Urothelium cell line (cell line): ENCODE measurements at places on chromosomes 16 and 17.

DNA sequence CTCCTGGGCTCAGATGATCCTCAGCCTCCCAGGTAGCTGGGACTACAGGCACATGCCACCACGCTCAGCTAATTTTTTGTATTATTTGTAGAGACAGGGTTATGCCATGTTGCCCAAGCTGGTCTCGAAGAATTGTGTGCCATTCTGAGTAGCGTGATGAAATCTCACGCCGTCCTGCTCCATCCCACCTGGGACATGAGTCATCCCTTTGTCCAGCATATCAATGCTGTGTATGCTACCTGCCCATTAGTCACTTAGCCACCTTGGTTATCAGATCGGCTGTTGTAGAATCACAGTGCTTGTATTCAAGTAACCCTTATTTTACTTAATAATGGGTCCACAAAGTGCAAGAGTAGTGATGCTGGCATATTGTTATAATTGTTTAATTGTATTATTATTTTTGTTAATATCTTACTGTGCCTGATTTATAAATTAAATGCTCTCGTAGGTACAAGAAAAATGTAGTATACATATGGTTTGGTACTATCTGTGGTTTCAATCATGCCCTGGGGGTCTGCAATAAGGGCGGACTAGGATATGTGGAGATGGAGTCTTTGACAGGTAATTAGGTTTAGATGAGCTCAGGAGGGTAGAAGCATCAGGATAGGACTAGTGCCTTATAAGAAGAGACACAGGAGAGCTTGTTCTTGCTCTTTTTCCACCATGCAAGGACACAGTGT lies 26.6 kb upstream of the SLC13A2 start:
- DNase-seq: no peak

- no peak for DNase-seq
These were observed 7.0 kb downstream of the IRX6 start for GRCh38 chr16:55330781-55331647.

DNA sequence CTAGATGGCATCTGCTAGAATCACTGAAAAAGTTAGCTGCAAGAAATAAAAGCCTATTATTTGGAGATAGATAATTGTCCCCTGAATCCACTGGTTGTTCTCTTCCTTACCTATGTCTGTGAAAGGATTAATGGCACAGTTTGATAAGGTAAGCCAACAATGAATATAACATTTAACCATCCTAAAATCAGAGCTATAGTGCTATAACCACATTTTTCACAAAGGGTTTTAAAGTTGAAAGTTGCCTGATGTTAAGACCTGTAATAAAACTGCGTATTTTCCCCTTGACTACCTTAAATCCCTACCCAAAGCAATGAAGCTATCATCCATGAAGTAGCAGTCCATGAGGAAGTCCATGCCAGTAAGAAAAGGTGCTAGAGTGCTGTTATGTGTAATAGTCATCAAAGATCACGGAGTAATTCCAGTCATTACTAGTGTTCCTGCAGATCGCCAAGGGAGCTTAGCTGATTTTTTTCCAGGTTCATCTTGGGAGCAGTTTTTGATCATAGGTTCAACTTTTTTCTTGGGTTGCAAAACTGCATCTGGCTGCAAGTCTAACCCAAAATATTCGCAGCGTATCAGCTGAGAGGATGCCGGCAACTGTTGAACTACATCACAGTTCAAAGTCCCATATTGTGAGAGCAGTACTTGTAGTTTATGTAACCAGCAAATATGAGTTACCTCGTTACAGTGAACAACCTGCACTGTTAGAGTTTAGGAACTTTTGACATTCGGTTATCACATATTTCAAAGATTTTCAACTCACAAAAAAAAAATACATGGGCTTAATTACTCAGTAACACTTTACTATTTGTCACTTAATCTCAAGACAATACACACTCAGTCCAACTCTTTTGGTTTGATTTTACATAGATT lies 18.2 kb upstream of the RSL1D1 start:
- DNase-seq: no peak

GRCh38 chr17:9444687-9445086 lies 130.9 kb downstream of the STX8 start:
- DNase-seq: no peak

DNA sequence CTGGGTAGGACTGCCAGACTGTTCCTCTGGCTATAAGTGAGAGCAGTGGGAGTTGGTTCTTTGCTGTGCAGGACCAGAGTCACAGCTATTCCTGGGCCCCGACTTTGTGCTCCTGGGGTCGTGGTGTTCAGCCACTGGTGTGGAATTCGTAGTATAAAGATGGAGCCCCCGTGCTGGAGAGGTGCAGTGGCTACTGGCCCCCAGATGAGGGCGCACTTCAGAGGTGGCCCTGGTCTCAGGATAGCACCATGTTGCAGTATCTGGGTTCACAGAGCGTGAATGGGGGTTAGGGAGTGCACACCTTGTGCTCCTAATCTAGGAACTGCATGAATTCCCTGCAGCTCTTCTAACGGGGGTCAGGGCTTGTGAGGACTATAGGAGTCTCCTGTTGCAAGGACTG lies 21.1 kb downstream of the TANC2 start:
- DNase-seq: no peak

DNA sequence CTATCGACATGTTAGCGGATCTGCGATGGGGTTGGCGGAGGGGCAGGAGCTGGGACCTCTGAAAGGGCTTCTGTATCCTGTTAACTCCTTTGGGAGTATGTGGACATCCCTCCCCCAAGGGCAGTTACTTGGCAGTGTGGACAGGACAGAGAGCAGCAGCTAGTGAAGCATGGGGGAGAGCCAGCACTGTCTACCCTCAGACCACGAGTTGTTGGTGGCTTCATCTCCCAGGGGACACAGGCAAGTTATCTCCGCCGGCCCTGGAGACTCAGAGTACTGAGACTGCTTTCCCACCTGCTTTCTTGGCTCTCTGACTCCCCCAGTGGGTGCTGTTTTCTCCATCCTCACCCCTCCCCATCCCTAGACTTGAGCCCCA lies 5.3 kb upstream of the GFAP start:
- no peak for DNase-seq

DNA sequence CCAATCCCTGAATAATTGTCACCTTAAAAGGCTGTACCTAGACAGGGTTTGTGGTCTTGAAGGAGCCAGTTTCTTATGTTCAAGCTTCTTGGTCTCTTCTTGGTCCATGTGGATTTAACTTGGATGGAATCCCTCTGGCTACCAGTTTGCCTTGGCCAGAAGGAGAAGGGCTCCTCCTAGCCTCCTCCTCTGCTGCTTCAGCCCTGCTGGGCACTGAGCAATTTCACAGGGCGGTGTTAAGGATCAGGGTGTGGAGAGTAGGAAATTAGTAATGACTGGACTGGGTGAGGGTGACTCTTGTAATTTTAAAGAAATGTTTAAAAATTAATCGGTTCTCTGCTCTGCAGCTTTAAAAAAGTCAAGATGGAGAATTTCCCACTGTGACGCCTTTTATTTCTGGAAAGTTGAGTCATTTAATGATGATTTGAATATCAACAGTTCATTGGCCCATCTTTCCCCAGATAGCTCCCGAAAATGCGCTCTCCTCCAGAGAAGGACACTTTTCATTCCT lies 96.4 kb downstream of the MSI2 start:
- DNase-seq: no peak

DNA sequence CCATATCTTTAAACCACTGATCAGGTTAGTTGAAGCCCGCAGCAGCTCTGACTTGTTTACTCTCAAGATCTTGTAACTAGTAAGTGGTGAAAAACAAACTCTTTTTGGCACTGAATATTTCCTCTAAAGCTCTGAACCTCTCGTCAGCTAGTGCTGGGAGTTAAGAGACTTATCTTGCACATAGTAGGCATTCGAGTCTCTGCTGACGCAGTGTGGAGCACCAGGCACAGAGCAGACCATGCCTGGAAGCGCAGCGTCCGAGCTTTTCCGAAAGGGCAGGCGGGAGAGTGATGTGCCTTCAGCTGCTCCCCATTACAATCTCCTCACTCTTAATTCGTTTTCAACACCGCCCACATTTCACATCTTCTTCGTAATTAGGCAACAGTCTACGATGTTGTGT lies 63.0 kb downstream of the SMG6 start:
- no peak for DNase-seq

GRCh38 chr17:16378636-16379282 lies 2.1 kb upstream of the UBB start:
- DNase-seq: no peak

DNA sequence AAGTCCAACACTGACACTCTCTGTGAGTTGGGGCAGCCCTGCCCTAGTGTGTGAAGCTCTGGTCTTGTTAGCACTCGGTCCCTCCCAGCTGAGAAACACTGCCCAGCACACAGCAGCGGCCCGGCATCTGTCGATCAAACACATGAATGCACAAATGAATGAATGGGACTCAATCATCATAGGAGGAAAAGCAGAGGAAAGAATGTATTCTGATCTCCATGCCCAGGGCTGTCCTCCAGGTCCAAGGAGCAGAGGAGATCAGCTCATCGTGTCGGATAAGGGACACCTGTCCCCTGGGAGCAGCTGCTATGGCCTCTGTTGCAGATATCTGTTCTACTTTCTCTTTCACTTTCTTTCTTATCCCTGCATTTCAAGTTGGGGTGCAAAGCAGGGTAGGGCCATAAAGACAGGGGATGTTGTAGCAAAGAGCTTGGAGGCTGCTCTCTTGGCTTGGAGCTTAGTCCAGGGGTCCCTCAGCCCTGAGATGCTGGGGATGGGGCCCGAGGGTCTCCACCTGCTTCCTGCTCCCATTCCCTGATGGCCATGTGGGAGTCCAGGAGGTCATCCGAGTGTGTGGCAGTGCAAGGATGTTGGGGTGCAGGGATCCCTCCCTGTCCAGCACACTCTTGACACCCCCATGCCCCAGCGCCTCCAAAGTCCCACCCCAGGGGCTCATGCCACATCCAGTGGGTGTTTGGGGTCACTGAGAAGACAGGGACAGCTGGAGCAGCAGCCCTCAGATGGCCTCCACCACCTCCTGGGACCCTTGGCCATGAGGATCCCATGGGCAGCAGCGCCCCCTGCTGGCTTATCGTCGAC lies 88.2 kb downstream of the IRF8 start:
- DNase-seq: peak; percentile 73

- DNase-seq: no peak
These were observed 1.1 kb downstream of the GJC1 start for GRCh38 chr17:44828919-44829522.

- no peak for DNase-seq
These were observed 2.5 kb downstream of the DUSP14 start for GRCh38 chr17:37492167-37492566.

- DNase-seq: no peak
These were observed 746 bp downstream of the HS3ST2 start for GRCh38 chr16:22814711-22815105.

GRCh38 chr16:82862057-82862456 lies 235.3 kb downstream of the CDH13 start:
- DNase-seq: no peak

DNA sequence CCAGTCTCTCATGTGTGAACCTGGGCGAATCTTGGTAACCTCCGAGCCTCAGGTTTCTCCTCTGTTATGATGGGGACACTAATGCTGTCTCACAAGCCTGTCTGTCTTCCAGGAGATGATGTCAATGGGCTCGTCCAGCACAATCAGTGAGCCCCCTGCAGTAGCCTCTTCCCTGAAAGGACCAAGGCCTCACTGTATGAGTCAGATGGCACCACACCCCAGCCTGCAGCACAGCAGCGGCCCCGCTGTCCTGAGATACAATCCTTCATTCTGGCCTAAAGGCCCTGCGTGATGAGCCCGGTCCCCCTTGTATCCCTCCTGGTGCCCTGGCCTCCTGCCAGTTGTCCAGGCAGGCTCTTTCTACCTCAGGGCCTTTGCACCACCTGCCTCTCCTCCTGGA lies 234.4 kb downstream of the IRF8 start:
- DNase-seq: no peak

DNA sequence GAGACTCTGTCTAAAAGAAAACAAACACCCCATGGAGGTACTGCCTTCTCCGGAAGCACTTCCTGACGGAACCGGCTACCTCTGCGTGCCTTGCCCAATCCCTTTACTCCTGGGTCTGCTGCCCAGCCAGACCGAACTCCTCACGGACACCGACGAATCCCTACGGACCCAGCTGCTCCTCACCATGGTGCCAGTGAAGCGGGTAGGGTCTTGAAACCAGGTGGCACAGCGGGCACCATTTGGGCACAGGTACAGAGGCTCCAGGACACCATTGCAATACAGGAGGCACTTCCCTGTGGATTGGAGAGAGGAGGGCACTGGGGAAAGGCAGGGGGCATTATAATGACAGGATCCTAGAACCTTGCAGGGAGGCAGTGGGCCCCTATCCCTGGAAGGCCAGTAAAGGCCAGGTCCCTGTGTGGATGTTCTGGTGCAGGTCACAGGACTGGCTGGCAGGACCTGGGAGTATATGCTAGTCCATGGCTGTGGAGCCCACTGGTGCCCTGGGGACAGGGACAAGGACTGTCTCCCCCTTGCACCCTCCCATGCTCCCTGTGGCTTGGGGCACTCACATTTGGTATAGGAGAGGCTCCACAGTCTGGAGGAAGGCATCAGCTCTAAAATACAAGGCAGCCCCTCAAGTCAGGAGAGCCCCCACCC lies 2.3 kb downstream of the SLC25A39 start:
- DNase-seq: no peak

- DNase-seq: no peak
These were observed 5.7 kb upstream of the PKMYT1 start for GRCh38 chr16:2985893-2986355.

DNA sequence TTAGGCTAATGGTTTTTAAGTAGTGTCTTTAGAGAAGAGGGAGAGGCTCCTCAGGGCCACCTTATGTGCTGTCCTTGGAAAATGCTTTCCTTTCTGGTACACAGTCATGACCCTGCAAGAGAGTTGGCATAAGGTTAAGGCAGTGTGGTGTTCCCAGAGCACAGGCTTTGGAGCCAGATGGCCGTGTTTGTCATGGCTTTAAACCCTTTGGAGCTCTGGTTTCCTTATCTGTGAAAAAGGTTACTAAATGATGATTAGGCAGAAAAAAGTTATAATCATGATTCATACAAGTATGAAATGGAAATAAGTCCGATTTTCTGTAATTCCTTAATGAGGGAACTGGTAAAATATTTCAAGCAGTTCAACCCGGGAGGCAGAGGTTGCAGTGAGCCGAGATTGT lies 13.2 kb downstream of the UTP4 start:
- DNase-seq: no peak

DNA sequence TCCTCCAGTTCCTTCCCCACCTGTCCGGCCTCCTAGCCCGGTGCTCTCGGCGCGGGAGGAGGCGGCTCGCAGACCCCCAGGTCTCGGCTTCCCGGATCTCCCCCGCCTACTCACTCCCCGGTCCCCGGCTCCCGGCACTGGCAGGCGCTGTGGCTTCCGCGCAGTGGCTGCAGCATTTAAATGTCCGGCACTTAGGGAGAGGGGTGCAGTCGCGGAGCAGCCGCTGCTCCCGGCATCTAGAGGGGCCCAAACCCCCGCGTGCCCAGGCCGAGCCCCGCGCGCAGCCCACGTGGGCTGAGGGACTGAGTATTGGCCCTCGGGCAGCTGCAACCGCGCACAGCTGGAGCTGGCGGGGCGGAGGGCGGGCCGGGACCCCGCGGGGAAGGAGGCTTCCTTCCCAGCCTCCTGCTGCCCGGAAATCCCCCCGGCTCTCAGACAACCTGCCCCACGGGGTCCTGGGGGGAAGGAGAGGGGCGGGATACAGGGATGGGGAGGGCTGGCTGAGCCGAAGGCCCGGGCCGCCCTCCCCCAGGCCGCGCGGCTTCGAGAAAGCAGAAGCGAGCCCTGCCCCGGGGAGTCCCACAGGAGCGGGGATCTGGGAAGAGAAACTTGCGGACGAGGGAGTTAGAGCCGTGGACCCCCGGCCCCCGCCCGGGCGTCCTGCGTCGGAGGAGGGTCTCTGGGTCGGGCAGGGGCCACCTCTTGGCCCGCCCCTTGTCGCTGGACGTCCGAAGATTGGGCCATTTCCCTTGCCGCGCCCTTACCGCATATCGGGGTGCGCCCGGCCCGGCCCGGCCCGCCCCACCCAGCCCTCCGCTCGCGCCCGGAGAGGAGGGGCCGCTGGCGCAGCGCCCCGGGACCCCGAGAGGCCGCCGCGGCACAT lies at the start of gene MMP25:
TSS of gene MMP25 (plus strand) at position 804 of the 883 bp plus-strand sequence. CDS start 357 bp downstream, outside the sequence.
- DNase-seq: peak; percentile 65
